COLO829 (cell line): ENCODE measurements at places on chromosomes 7 and 10.

DNA sequence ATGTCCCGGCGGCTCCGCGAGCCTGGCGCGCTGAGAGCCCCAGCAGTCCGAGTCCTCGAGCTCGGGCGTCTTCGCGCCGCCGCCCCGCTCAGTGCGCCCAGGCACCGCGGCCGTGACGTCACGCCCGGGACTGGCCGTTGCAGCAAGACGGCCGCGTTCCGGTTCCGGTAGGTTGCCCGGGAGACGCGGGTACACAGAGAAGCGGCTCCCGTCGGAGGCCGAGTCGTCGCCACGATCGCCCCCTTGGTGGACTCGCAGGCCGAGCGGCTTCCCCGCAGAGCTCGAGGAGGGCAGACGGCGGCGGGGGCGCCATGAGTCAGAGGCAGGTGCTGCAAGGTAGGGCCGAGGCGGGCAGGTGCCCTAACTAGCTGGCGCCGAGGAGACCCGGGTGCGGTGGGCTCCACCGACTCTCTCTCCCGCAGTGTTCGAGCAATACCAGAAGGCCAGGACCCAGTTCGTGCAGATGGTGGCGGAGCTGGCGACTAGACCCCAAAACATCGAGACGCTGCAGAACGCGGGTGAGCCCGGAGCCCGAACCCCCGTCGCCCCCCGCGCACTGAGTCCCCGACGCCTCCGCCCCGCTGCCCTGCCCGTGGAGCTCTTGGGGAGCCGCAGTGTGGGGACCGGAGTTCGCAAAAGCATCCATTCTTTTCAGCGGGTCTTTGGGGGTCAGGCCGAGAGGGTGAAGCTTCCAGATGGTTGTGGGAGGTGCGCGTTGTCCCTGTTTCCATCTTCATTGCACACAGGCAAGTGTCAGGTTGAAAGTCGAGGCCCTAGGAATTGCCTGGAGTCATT, at the start of gene SPAG6:
Gene SPAG6 (plus strand): TSS at position 196 of the 795 bp plus-strand sequence. CDS start 116 bp downstream, at position 312.
- no peak for DNase-seq

GRCh38 chr7:90570373-90570959, 25.7 kb upstream of the CDK14 start:
- no peak for DNase-seq

GRCh38 chr7:8133188-8133848, 128.6 kb downstream of the ICA1 start:
- DNase-seq = no peak

GRCh38 chr10:21369697-21370096, 155.8 kb downstream of the SKIDA1 start:
- no peak for DNase-seq

DNA sequence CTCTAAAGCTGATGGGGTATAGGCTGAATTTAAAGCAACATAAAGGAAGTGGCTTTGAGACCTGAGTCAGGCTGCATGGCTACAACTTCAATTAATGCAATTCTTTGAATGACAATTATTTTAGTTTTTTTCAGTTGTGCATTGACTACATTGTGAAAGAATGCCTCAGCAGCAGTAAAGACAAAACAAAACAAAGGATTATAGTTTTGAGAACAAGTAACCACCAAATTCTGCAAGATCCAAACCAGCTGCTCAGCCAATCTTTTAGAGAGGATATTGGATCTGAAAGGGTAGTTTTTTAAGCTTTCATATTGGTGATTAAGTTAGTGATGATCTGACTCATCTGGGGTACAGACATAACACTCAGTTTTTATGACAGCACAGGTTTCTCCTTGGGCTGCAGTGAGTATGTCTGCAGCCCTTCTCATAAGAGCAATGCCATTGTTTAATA, 40.6 kb upstream of the ABCA13 start:
- DNase-seq = no peak

- no peak for DNase-seq
These were observed 468.8 kb upstream of the MGMT start for GRCh38 chr10:128998101-128998805.

GRCh38 chr7:99767662-99768061, 16.3 kb downstream of the CYP3A4 start:
- DNase-seq = no peak

GRCh38 chr10:112145263-112145662, 38.3 kb downstream of the GPAM start:
- no peak for DNase-seq

DNA sequence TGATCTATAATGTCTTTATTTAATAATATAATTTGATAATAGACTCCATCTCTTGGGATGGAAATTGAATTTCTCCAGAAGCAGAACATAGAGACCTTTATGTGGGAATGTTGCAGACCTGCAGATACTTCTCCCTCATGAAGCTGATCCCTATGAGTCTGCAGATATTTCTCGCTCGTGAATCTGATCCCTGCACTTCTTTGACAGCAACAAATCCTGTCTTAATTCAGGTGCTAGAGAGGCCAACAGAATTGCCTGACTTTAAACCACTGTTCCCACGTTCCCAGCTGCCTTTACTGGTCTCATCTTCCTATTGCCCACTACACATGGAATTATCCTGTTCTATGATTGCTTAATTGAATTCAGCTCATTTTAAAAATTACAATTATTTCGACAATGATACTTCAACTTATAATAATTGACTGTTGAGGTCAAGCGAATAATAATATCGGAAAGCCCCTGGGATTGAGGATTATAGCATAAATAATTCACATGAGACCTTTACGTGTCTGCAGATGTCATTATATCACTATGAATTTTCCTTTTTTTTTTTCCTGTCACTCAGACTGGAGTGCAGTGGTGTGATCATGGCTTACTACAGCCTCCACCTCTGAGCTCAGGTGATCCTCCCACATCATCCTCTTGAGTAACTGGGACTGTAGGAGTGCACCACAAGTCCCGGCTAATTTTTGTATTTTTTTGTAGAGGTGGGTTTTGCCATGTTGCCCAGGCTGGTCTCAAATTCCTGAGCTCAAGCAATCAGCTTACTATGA, 486.4 kb upstream of the ADARB2 start:
- DNase-seq = no peak

GRCh38 chr7:22194658-22195273, 162.2 kb downstream of the RAPGEF5 start:
- DNase-seq = no peak

DNA sequence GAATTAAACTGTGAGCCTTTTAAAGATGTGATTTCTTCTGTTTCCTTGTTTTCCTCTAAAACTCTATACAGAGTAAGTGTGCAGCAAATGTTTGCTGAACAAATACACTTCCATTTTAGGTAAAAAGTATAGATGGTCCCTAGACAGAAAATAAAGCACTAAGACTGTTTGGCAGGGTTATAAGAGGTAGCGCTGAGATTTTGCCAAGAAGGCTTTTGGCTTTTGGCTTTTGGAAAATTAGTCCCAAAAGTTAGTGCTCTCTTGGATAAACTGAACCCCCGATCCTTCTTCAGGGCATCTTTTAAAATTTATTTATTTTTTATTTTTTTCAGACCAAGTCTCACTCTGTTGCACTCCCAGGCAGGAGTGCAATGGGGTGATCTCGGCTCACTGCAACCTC, 175.7 kb upstream of the NRP1 start:
- DNase-seq = no peak

- DNase-seq = no peak
These were observed 44.1 kb upstream of the PDGFA start for GRCh38 chr7:563629-564170.

DNA sequence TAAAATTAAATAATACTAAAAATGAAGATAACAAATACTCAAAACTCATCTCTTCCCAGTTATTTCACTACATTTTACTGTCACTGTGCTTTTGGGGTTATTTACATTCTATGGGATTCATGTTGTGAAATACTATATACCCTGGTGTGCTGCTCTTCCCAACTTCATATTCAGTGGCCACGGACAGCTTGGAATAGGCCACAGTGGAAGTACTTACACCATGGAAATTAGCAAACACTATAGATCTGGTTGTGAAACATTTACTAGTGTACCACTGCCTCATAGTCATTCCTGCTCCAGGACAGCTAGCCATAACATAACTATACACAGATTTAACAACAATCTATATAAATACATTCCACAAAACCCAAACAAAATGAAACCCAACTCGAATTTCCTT, 21.2 kb upstream of the KDM7A start:
- no peak for DNase-seq

- no peak for DNase-seq
These were observed 4.0 kb upstream of the ZCCHC24 start for GRCh38 chr10:79449181-79450146.

- DNase-seq = no peak
These were observed 28.4 kb downstream of the PLXNA4 start for GRCh38 chr7:132547821-132548220.

GRCh38 chr10:65413001-65413400, 1512.8 kb upstream of the LRRTM3 start:
- no peak for DNase-seq

- no peak for DNase-seq
These were observed 195.4 kb downstream of the MACC1 start for GRCh38 chr7:20021831-20022230.

DNA sequence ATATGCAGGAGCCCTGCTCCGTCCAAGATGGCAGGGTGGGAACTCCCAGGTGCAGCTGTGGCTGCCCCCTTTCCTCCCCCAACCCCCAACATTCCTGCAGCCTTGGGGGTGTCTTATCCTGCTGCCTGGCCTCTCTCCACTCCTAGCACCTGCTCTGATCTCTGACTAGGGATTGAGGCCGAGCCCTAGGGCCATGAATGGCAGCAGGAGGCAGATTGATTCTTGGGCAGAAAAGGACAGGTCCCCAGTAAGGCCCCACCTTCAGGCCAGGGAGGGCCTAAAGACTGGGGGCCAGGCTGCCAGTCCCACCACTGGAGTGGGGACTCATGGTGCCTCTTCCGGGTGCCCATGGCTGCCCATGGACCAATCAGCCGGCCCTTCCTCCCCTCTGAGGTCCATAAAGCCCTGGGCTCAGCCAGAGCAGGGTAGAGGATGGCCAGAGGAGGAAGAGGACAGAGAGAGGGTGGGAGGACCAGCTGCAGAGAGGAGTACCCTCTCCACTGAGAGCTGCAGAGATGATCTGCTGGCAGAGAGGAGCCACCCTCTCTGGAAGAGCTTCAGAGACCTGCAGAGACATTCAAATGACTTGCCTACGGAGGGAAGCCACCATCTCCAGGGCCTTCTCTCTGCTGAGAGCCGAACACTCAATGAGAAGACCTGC, 8.3 kb upstream of the COA1 start:
- no peak for DNase-seq

DNA sequence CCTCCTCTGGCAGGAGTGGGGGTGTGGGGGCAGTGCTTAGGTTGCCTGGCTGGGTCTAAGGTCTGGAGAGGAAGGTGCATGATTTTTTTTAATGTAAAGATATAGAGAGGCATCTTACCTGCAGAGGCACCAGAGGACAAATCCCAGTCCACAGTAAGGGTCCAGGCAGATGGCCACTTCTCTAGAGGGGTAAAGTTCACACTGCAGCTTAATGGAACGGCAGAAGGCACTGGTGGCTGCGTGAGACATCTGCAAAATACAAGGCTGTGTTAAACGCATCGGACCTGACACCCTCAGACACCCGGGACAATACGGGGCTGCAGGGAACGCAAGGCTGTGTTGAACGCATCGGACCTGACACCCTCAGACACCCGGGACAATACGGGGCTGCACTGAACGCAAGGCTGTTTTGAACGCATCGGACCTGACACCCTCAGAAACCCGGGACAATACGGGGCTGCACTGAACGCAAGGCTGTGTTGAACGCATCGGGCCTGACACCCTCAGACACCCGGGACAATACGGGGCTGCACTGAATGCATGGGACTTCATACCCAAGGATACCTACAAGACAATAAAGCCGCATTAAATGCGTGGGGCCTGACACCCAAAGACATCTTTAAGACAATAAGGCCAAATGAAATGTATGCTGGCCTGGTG, 206.0 kb downstream of the ZMYND11 start:
- no peak for DNase-seq

DNA sequence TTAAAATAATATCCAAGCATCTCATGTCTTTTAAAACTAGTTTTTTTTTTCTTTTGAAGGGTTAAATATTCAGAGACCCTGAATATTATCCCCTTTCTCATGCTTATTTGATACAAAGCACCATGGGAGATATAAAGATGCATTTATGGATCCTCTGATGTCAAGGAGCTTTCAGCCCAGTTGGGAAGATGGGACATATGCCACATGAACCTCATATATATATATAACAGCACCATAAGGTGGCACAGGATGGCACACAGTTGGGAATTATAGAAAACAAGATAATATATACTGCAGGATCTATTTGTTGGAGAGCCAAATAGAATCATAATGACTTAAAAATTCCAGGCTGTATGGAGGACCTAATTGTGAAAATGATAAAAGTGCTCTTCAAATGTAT, 185.4 kb upstream of the IMMP2L start:
- DNase-seq = no peak

GRCh38 chr7:114925434-114925833, 3.5 kb downstream of the MDFIC start:
- no peak for DNase-seq

GRCh38 chr7:43868681-43869005, 674 bp downstream of the MRPS24 start:
- DNase-seq = no peak

DNA sequence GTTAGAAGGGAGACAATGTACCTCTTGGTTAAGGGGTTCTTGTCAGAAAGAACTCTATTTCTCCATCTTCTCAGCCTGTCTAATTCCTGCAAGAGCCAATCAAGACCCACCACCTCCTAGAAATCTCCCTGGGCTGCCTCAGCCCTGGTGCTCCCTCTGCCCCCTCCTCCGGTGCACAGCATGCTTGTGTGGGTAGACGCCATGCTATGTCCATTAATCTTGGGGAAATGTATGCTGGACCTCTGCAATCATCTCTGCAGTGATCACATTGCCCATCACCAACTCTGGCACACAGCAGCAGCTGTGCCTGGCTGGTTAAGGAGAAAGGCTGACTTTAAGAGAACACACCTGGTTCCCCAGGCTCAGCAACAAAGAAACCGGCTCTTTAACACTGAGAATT, 37.3 kb downstream of the SH3PXD2A start:
- DNase-seq = no peak

DNA sequence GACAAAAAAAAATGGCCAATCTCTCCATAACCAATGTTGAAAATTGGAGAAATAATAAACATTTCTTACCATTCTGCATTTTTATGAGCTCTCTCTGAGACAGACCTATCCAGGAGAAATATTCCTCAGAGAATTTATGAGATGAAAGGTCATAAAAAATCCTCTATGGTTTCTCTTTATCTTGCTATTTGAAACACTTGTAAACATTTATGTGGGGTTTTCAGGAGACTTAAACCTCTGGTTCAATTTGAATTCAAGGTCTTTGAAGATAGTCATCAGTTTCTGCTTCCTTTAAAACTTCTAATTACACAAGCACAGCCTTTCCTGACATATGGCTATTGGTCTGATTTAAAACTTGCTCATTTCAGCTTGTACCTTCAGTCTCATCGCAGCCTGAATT, 78.5 kb upstream of the APBB1IP start:
- no peak for DNase-seq
